ENCODE measurements at places on chromosomes 7 and 10. TPM values are rescaled to one million over a fixed set of nuclear protein-coding genes. Genes with fewer than 3 reads are reported as not detected.

Gene TRPV5
- polyA plus RNA-seq: 0.02 TPM

Gene NPSR1
- polyA plus RNA-seq: not detected

Gene ZNF365
- polyA plus RNA-seq: 0.06 TPM

Gene FRMPD2
- polyA plus RNA-seq: not detected

Gene SPDYE9
- polyA plus RNA-seq: not detected

Measured in spleen (tissue), 13 donors.